GM13977 (cell line): ENCODE measurements at places on chromosomes 7 and 10.

- no peak for DNase-seq
These were observed 82.9 kb upstream of the AGK start for GRCh38 chr7:141468341-141468740.

DNA sequence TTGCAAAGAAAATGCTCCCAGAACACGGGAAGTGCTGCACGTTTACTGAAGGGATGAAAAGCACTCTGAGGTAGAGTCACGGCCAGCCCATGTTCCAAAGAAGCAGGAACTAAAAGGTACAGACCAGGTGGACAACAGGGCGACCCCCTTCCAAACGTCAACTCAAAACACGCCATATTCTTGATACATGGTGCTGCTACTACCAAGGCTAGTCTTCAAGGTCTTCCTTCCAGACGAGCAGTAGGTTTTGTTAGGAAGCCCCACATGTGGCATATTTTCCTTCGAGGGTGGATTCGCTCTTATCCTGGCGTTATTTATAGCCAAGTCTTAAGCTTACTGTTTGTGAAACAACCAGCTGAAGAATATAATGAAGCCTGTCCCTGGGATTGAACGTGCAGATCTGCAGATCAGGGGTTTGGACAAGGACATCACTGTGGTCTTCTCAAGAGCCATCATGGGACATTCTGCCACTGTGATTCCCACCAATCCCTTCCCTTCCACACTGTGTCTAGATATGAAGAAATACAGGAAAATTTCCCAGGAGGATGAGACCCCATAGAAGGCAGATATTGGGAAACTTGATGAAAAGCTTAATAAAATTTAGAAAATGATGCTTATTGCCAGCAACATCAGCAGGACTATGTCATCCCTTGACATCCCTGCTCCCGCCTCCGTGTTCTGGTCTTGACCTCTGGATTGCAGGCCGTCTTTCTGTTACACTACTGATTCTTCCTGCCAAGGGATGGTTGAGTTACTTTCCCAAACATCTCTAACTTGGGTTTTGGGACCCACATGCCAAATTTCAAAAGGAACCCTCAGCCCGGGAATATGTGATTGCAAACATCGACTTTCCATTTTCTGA, 734.4 kb downstream of the PARD3 start:
- DNase-seq = no peak

- no peak for DNase-seq
These were observed 16.7 kb downstream of the UNC5B start for GRCh38 chr10:71228875-71229675.

DNA sequence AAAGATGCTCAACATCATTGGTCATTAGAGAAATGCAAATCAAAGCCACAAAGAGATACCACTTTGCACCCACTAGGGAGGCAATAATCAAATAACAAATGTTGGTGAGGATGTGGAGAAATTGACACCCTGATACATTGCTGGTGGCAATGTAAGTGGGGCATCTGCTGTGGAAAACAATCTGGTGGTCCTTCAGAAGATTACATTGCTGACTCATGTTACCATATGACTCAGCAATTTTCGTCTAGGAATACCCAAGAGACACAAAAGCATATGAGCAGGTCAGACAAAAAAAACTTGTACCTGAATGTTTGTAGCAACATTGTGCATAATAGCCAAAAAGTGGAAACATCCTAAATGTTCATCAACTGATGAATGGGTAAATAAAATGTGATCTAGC, 4.9 kb upstream of the CLDN3 start:
- no peak for DNase-seq

GRCh38 chr7:143485094-143485493, 7.4 kb downstream of the TAS2R41 start:
- no peak for DNase-seq

DNA sequence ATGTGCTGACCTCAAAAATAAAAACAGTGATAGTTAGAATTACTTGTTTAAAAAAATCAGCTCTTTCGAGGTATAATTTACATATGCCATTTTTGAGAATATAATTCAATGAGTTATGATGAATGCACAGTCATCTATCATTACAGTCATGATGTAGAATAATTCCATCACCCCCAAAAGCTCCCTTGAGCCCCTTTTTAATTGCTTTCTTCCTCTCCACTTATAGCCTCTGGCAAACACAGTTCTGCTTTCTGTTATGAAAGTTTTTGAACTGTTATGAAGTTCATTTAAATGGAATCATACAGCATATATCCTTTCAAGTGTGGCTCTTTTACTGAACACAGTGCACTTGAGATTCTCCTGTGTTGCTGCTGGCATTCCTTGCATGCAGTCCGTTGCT, 41.4 kb downstream of the PRTFDC1 start:
- DNase-seq = no peak

GRCh38 chr7:151346470-151346769, 4.8 kb downstream of the NUB1 start:
- no peak for DNase-seq

DNA sequence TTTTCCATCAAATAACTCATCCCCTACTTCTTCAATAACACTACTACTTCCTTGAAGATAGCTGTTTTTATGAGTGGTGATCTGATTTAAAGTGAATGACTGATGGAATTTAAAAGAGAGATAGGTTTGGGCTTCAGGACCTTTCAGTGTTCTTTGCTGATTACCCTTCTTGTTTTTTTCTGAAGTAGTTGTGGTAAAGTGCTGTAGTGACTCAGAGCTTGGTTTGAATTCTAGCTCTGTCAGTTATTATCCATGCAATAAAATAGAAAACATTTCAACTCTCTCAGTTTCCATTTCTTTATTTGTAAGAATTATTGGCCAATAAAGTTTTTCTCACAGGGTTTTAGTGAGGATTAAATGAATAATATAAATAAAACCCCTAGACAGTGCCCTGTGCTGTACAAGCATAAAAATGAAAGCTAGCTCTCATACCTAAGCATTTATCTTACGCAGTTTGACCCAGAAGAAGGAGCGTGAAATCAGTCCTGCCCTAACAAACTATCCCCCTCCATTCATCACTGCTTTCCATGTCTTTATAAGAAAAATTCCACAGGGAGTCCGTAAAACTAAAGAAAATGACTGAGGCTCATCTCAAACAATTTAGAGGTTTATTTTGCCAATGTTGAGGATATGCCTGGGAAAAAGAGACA, 25.1 kb upstream of the AKAP9 start:
- no peak for DNase-seq

DNA sequence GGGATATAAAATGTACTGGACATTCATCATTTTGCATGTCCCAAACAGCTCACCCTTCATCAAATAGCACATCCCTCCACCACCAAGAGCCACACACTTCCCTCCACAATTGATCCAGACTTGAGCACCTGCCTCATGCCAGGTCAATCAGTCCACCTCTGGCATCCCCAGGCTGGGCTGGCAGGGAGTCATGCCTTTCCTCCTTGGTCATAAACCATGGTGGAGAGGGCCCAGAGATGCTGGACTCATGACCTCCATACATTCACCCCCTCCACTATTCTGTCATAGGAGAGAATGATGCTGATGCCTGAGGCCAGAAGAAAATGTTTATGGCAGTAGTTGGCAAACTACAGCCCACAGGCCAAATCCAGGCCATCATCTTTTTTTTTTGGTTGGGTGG, 16.1 kb upstream of the GDF10 start:
- DNase-seq = no peak

GRCh38 chr7:152989889-152990380, 230.4 kb downstream of the ACTR3B start:
- DNase-seq = no peak

GRCh38 chr7:116776610-116777289, 85.6 kb upstream of the CAPZA2 start:
- no peak for DNase-seq

- no peak for DNase-seq
These were observed 113.8 kb downstream of the EBF3 start for GRCh38 chr10:129850316-129850715.

GRCh38 chr10:112389271-112389822, 15.4 kb downstream of the ACSL5 start:
- no peak for DNase-seq

- DNase-seq = no peak
These were observed 159.0 kb downstream of the ELFN1 start for GRCh38 chr7:1829111-1829510.

GRCh38 chr10:59362144-59362958, at the start of gene FAM13C:
FAM13C (minus strand) TSS chr10:59362549; CDS start chr10:59362460, 89 bp downstream.
- no peak for DNase-seq

DNA sequence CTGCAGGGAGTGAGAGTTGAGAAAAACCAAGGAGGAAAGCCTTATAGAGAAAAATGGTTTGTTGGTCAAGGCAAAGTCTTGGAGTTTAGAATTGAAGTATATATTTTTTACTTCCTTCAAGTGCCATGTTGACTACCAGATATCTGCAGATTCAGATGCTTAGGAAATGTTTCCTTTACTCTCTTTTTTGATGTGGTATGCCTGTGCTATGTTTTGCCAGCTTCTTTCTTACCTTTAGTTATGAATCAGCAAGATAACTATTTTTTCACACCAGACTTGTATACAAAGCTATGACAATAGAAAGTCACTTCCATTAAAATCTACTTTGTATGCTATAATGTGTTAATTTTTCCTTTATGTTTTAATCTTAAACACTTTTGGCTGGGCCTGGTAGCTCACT, 3.6 kb downstream of the R3HCC1L start:
- DNase-seq = no peak
